Muscle of arm (tissue), 14 donors: ENCODE measurements at places on chromosomes 13 and 19. TPM values are rescaled to one million over a fixed set of nuclear protein-coding genes. Genes with fewer than 3 reads are reported as not detected.

The UQCR11 gene
- 121 TPM for polyA plus RNA-seq

The NBEA gene
- polyA plus RNA-seq = 16.3 TPM

GRCh38 chr13:73924607-73925006, 209.6 kb downstream of the KLF12 start:
- DNase-seq = no peak

DNA sequence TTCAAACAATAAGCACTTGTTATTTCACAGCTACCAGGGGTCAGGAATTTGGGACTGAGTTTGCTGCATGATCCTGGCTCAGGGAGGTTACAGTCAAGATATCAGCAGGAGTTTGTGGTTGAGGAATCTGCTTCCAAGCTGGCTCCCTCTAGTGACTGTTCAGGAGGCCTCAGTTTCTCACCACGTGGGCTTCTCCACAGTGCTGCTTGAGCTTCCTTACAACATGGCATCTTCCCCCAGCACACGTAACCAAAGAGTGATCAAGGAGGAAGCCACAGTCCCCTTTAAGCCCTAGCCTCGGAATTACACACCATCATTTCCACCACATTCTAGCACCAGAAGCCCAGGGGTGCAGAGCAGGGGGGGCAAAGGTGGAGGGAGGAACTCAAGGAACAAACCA, 28.8 kb downstream of the CELF5 start:
- DNase-seq = no peak

DNA sequence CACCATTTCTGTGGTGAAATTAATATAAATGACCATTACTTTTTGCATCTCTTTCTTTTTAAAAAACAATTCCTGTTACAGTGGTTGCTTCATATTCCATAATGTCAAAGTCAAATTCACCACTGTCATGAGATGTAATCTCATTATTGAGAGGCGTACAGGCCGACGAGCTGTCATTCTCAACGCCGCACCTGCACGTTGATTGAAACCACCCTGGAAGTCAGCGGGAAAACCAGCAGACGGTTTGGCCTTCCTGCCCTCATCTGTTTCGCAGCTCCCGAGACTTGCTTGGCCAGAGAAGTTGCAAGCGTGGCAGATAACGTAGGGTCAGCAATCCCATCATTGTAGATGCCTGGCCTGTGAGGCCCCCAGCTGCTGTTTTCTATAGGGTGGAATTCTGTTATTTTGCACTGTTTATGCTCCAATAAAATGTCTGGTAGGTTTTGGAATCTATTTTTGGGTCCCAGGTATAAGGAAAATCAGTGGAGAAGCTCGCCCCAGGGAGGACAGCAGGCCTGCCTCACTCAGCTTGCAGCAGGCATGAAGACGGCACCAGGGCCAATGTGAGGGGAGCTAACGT, 153.4 kb downstream of the SOX1 start:
- DNase-seq = no peak

DNA sequence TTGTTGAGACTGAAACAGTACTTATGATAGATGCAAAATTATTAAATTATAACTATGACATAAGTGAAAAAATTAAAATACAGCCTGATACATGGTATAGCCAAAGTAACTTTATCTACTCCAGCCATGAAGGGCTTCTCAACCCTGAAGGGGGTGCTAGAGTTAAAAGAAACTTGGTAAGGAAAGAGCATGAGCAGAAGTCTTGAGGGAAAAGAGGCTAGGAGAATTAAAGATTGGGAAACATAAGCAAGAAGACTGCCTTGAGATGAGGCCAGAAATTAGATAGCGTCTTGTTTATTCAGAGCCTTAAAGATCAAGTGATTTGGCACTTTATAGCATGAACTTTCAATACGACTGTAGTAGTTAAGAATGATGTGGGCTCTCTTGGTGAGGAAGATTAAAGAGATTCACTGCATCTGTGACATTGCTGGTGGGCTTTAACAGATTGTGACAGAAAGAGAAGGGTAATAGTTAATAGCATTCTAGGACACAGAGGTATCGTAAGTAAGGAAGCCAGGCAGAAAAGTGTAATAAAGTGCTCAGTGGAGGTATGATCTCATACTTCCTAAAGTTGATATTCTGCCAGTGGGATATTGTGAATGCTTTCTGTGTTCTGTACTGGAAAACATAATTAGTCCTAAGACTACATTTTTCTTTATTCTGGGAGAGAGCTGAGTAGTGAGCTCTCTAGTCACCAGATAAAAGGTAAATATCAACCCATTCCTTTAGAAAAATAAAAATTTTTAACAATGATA, 385.4 kb upstream of the PRR20A start:
- DNase-seq = peak; percentile 59
